ENCODE measurements at places on chromosomes 12 and 14.

- DNase-seq = no peak
These were observed 31.1 kb downstream of the APPL2 start for GRCh38 chr12:105204916-105205315.

- DNase-seq = no peak
These were observed 35.8 kb downstream of the SOCS2 start for GRCh38 chr12:93608313-93608712.

DNA sequence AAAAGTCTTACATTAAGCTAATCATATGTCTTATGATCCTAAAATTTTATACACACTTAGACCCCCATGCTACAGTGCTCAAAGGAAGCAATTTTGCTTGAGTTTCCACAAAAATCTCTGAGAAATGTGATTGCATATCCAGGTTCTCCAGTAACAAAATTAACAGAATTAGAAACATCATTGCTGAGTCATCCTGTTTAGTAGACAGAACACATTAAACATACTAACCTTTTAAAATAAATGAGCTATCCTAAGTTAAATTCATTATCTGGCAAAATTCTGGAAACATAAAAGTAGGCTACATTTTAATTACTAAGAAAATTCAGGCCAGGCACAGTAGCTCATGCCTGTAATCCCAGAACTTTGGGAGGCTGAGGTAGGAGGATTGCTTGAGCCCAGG lies 94.7 kb downstream of the DENND5B start:
- DNase-seq = no peak

DNA sequence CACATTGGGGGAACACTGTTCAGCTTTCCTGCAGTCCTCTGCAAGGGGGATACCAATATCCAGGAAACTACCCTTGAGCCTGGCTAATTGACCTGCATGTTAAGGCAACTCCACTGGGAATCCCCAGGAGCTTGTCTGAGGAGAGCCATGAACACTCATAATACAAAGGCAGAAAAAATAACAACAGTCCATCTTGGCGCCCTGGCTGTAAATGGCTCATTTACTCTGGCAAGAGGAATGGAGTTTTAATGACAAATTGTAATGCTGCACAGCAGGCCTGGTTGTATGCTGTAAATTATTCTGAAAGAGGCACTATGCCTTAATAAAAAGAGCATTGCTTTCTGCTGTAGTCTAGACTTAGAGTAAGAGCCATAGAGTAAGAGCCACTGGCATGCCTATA lies 58.3 kb downstream of the SLC8A3 start:
- peak; percentile 88 for DNase-seq

DNA sequence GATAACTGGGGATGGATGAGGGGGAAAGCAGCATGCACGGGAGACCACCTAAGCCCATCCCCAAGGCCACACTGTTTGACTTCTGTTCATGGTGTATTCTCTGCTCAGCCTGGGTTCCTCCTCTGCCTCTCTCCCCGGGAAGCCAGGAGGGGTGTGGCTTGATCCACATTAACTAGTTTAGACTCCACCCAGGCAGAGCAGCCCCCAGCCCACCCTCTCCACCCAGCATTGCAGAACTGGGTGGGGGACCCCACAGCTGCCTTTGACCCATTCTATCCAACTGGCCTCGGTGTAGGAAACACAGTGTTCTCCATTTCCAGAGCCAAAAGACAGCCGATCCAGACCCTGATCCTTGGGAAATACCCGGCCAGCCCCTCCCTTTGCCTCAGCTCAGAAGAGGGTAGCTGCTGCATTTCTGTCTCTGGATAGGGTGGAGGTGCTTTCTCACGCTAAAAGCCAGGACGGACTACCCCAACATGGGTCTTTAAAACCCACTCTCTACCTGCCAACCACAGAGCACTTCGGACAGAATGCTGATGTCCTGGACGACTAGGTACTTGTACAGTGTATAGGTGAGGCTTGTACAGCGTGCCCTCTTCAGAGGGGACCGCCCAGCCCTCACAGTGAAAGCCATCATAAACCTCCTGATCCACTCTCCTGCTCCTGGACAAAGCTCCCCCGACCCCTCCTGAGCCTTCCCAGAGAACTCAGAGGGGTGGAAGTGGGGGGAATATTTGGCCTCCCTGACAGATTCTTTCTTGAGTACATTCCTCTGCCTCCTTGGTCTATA lies 9.4 kb downstream of the SPRYD3 start:
- no peak for DNase-seq

DNA sequence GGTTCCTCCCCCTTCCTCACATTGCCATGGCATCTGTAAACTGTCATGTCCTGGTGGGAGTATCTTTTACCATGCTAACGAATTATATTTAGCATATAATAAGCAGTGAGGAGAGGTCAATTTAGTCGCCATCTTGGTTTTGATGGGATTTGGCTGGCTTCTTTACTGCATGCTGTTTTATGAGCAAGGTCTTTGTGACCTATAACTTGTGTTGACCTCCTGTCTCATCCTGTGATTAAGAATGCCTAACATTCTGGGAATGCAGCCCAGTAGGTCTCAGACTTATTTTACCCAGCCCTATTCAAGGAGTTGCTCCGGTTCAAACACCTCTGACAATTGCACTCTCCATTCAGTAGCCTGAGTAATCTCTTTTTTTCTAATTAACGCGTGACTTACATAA lies 2.1 kb upstream of the EIF4B start:
- DNase-seq = no peak

DNA sequence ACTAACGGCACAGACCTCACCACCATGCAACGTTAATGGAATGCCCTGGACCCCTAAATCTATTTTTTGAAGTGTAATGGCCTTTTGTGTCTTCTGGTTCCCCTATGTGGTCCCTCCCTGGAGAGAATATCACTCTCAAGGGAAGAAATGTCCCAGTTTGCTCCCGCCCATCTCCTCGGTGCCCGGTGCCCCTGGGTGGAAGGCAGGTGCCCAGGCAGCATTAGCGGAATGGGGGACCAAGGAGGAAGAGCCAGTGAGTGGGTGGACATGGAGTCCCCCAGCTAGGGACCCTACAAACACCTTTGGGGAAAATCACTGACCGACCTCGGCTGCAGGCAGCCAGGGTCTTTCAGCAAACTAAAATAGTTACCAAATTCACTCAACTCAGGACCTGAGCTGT lies 212.1 kb upstream of the RTL1 start:
- DNase-seq = no peak

DNA sequence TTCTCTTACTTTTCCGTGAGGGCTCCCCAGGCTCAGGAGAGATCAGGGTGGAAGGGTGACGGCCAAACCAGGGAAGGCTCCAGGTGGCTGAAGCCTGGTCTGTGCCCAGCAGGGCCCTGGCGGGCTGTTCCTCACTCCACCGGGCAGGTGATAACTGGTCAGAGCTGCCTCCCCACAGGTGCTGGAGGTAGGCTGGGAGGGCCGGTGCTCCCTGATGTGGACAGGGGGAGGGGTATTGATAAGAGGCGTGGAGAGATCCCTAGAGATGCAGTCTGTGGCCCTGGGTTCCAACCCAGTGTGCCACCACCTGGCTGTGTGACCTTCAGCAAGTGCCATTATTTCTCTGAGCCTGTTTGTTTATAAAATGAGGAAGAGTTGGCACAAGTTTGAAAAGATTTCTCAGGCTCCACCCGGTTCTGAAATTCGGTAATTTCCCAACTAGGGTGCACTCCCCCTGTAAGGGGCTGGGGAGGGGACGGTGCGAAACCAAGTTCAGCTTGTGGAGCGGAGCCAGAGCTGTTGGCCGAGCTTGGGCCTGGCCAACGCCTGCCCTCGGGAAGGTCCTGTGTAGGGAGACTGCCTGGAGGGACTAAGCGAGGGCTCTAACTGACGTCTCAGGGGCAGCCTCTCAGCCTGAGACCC lies 1.0 kb upstream of the NR4A1 start:
- no peak for DNase-seq

DNA sequence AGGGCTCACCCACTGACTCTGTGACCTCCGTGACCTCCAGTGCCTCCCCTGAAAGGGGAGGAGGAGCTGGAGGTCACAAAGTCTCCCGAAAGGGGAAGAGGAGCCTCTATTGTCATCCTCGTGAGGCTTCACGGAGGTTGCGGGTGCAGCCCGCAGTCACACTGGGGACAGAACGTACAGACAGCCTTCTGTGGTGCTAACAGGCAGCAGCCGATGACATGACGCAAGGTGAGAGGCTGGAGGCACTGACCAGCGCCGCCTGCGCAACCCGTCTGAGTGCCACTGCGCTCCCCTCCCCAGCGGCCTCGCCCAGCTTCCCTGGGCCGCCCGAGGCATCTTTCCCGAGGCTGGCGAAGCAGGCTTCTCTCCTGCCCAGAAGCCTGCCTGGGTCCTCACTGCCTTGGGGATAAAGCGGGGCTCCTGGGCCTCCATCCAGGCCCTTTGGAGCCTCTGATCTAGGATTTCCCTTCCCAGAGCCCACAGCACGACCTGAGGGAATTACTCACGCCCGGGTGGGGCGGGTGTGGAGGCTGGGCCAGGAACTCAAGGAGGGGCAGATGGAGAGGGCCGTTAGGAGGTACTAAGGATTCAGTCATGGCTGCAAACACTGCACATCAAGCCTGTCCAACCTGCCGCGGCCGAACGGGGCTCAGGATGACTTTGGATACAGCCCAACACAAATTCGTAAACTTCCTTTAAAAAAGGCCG lies 12.3 kb upstream of the LBHD2 start:
- no peak for DNase-seq

DNA sequence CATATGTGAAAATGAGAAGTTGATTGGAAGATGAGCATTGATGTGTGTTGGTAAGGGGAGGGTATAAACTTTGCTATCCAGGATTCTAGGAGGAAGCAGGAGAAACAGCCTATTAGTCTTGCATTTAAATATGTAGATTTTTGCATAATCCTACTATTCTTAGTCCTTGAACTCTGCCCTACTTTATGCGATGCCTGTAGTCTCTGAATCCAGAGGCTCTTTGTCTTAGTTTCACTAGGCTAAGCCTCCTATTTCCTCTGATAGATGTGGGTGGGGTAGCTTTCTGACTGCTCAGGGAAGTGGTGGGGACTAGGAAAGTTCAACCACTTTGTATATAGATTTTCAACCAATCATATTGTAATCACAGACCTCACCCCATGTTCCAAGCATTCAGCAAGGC lies 49.5 kb upstream of the KCNC2 start:
- DNase-seq = no peak

- DNase-seq = no peak
These were observed 5.9 kb downstream of the PXN start for GRCh38 chr12:120259418-120260202.

GRCh38 chr12:57849035-57849434 lies 2.5 kb upstream of the CTDSP2 start:
- DNase-seq = no peak

GRCh38 chr14:63078569-63078968 lies 33.3 kb upstream of the KCNH5 start:
- DNase-seq = no peak

DNA sequence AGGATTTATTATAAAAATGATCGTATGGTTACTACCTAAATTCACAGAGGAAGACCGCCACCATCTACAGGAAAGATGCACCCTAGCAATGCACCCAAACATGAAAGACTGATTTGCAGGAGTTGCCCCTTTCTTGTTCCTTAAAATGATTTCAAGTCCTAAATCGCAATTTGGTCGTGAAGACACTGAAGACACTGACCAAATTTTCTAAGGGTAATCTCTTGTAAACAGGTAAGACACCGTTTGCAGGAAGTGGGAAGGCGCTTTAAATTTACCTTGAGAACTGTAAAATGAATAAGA lies 1.0 kb downstream of the SOS2 start:
- no peak for DNase-seq

DNA sequence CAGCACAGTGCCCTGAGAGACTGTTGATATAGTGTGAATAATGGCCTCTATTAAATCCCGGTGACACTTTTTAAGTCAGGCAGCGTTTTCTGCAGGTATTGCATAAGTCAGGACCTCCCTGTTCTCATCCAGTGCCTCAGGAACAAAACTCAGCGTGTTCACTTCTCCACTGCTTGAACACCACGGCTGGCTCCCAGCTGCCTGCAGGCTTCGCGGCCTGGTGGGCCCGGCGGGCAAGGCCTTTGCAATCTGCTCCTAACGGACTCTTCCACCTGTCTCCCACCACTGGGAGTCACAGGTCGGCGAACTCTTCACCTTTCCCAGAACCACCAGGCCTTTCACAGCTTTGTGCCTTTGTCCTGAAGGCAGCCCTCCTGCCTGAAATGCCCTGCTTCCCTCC lies 18.7 kb downstream of the RFX4 start:
- DNase-seq = no peak

DNA sequence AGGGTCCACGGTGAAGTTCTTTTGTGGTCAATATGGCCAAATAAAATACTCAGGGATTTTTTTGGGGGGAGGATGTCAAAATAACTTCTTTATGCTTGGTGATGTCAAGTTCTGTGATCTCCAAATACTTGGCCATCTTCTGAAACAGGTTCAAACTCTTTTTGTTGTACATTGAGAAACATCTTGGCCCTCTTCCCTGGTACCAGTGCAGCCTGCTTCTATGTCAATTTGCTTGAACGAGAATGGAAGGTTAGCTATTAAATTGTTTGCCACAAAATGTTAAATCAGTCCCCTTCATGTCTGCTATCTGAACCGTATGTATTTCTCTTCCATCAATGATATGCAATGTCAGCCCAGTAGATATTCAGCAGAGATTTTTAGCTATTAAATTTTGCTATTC lies 6.1 kb upstream of the CRADD start:
- DNase-seq = no peak

GRCh38 chr14:98758440-98758839 lies 513.6 kb downstream of the BCL11B start:
- DNase-seq = no peak

GRCh38 chr12:69467366-69467765 lies 2.8 kb upstream of the FRS2 start:
- no peak for DNase-seq

DNA sequence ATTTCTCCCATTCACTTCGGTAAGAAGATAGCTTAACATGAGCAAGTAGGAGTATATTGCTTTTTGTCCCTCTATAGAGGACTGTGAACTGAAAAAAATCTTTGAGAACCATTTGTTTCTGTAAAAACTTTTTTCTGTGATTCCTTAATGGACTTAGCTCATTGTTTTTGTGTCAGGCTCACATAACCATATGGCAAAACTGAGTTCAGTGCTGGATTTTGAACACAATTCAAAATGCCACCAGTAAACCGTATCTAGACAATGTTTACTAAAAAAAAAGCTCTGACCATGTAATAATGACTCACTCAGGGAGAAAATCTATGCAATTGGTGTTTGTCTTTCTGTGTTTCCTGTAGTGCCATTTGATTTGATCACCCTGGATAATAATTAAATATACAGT lies 5.2 kb downstream of the TRHDE start:
- no peak for DNase-seq

GRCh38 chr14:102264775-102265174 lies 40.2 kb downstream of the MOK start:
- no peak for DNase-seq

DNA sequence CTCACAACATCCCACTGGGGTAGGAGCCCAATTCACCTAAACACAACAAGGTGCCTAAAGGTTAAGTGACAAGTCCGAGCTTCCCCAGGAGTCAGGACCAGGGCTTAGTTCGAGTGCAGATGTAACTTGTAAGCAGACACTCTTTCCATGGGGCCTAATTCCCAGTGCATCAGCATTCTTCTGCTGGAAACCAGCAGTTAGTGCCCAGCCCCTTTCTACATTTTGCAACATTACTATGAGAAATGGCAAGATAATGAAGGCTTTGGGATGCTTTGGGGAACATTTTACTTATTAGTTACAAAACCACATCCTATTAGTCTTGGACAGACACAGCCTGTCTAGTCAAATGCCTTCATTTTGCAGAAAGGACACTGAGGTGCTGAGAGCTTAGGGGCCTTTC lies 179.8 kb downstream of the CALM1 start:
- no peak for DNase-seq

- no peak for DNase-seq
These were observed 82.9 kb downstream of the NCOR2 start for GRCh38 chr12:124484526-124484953.

Data from NCI-H187 (cell line).